ENCODE measurements at places on chromosomes 2 and 18. TPM values are rescaled to one million over a fixed set of nuclear protein-coding genes. Genes with fewer than 3 reads are reported as not detected.

- H3K4me1 ChIP-seq, result peaks cover 3% of the 10 kb centered on the region
- H3K27me3 ChIP-seq, result no peaks in the 10 kb centered on the region
- peaks cover 9% of the 10 kb centered on the region for H3K36me3 ChIP-seq
Observed at GRCh38 chr2:48583961-48584360, 33.7 kb upstream of the GTF2A1L start.

DNA sequence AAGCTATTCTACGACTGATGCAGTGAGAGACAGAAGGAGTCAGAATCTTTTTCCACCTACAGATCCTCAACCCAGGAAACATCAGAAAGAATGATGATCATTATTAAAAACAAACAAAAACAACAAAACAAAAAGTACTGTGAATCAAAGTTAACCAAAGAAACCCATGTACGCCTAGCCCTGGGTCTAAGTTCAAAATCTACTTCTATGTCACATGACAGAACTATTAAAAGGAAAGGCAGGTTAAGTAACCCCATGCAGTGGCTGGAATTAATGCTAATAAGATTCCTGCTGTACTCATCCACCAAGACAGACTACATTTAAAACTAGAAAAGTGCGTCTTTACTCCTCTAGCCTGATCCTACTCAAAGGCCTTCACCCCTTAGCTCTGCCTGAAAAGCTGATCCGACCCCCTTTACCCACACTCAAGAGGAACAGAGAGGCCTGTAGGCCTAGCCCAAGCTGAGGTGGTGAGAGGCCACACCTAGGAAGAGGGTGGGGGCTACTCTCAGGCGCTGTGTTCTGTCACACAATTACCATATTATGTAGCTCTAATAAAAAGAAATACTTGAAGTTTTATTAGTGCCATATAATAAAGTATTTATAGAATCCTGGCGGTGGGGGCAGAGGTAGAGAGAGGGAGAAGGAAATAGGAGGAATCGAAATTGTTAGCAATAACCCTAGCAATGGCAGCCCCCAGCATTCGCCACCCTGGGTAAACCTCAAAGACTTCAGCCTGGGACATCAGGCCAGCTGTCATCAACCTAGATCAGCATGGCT lies 37.1 kb downstream of the NHEJ1 start:
- no peak overlapping the region for H3K27ac ChIP-seq
- peaks cover 10% of the 10 kb centered on the region for H3K36me3 ChIP-seq
- no peaks in the 10 kb centered on the region for H3K27me3 ChIP-seq
- H3K4me3 ChIP-seq, result no peak overlapping the region

GRCh38 chr2:200616656-200617055 lies 30.8 kb downstream of the AOX1 start:
- peaks cover 4% of the 10 kb centered on the region for H3K4me1 ChIP-seq
- no peak overlapping the region for H3K4me3 ChIP-seq
- no peak overlapping the region for H3K27ac ChIP-seq
- no peaks in the 10 kb centered on the region for H3K36me3 ChIP-seq
- peaks cover 31% of the 10 kb centered on the region for H3K27me3 ChIP-seq

GRCh38 chr2:223760838-223761502 lies 76.4 kb downstream of the AP1S3 start:
- no peak overlapping the region for H3K4me3 ChIP-seq
- H3K27ac ChIP-seq, result peak overlapping the region; percentile 75
- peaks cover 3% of the 10 kb centered on the region for H3K4me1 ChIP-seq
- DNase-seq, result no peak
- no peaks in the 10 kb centered on the region for H3K36me3 ChIP-seq
- H3K27me3 ChIP-seq, result no peaks in the 10 kb centered on the region

Gene RIOK3
- 142 TPM for total RNA-seq
